ENCODE measurements at places on chromosomes 2 and 18. TPM values are rescaled to one million over a fixed set of nuclear protein-coding genes. Genes with fewer than 3 reads are reported as not detected.

DNA sequence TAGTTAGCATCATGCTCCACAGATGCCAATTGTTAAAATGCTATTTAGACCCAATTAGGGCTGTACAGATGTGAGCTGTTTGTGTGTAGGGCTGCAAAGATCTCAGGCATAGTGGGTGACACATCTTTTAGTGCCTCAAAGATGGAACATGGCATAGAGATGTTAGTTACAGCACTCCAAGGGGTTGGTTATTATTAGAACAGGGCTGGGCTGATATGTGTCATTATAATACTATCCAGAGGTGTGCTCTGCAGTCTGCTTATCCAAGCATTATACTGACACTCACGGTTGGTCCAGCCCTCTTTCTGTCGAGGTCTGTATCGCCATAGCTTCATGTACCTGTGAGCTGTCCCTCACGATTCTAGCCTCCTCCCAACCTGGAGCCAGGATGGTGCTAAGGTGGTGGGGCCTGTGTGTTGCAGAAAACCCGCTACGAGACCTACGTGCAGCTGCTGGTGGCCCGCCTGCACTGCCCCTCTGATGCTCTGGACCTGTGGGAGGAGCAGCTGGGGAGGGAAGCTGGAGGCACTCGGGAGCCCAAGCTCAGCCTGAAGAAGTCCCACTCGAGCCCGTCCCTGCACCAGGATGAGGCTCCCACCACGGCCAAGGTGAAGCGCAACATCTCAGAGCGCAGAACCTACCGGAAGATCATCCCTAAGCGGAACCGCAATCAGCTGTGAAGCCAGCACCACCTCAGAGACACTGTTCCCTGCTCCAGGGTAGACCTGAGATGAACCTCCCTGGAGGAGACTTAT is 27.1 kb downstream of the PSD4 start:
- no peak for DNase-seq

DNA sequence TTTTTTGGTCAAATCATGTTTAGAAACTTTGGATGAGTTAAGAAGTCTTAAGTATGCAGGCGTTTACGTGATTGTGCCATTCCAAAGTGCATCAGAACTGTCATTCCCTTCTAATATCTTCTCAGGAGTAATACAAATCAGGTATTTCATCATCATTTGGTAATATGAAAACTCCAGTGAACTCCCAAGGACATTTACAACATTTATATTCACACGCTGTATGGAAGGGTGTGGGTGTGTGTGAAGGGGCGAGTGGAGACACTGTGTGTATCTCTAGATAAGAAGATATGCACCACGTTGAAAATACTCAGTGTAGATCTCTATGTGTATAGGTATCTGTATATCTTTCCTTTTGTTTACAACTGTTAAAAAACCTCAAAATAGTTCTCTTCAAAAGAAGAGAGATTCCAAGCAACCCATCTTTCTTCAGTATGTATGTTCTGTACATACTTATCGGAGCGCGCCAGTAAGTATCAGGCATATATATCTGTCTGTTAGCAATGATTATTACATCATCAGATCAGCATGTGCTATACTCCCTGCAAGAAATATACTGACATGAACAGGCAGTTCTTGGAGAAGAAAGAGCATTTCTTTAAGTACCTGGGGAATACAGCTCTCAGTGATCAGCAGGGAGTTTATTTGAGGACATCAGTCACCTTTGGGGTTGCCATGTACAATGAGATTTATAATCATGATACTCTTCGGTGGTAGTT is 29.3 kb downstream of the COX7A2L start:
- no peak for DNase-seq

Gene NT5DC4
- total RNA-seq, result not detected

DNA sequence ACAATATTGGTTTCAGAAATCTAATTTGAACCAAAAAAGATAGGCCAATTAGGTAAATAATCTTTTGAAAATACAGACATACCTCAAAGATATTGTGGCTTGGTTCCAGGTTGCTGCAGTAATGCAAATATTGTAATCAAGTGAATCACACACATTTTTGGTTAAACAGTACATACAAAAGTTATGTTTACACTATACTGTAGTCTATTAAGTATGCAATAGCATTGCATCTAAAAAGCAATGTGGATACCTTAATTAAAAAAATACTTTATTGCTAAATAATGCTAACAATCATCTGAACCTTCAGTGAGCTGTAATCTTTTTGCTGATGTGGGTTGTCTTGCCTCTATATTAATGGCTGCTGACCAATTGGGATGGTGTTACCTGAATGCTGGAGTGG is 67.3 kb downstream of the KYNU start:
- DNase-seq, result no peak

Gene C2orf78
- not detected for total RNA-seq

Gene CNDP1
- not detected for total RNA-seq

- DNase-seq, result no peak
These were observed 9.6 kb upstream of the AQP4 start for GRCh38 chr18:26875040-26875654.

Gene STPG4
- not detected for total RNA-seq

DNA sequence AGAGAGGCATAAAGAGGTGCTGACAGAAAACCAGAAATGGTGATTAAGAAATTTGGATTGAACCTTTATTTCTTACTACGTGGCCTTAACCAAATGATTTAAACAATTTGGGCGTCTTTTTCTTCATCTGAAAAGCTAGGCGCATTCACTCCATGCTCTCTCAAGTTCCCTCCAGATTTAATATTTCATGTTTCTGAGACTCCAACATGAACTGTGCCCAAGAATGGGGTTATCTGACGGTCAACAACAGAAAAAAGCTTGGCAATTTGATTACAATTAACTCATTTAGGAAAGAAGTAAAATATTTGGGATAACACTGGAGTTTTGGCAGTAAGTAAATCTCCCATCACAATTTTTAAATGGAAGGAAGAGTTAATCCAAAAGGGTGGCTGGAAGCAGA is 345.4 kb downstream of the ARHGAP15 start:
- no peak for DNase-seq

DNA sequence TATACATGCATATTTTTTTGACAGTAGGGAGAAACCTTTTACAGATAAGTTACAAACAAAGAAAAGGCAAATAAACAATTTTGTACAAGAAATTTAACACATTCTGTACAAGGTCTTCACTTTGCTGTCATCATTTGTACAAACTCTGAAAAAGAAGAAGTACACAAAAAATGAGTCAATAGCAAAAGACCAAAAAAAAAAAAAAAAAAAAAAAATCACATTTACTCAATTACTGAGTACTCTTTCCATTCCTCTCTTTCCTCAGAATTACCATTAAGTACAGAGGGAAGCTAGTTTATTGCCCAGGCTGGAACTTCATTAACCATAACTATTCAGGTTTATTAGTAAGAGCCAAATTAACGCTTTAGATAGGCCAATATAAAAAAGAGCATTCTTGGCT is 5.6 kb upstream of the STPG4 start:
- DNase-seq, result no peak

- DNase-seq, result no peak
These were observed 109.1 kb upstream of the ID2 start for GRCh38 chr2:8572712-8573233.

DNA sequence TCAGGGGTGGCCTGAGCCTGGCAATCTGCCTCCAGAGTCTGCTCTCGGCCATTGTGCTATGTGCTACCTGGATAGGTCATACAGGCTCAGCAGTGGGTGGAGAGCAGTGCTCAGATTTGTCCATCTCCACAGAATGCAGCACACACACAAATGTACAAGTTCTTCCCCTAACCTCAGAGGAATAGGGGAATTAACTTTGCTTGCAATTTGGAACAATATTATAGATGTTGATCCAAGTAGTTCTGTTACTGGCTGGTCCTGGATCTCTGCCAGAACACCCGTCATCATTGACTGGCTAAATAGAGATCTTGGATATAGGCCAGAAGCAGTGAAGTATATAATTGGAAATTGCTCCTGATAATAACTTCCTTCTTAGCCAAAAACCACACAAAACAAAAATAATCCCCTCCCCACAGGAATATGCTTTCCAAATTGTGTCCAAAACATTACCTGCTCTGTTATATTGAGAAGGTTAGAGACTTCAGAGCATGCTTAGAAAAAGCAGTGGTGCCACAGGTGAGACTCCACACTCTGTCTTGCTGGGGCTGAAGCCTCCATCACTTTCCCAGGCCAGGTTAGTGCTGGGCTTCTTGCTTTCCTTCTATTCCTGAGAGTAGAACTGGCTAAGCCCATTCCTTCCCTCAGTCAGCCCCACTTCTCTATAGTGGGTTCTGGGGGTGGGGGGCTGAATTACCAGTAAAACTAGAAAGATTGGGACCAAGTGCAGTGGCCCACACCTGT is 38.8 kb downstream of the NCAPH start:
- no peak for DNase-seq

DNA sequence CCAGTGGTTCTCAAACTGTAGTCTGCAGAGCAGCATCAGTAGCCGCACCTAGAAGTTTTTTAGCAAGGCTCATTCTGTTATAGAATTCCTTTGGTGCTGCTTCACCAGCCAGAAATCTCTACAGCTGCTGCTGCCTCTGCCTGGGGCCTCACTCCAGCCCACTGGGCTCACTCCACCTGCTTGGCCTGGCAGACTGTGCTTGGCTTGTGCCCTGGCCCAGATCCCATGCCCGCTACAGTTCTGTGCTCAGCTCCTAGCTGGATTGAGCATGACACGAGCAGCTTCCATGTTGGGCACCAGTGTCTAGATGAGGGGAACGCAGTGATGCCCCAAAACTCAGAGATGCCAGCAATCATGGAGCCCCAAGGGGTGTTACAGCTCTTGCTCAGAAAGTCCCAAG is 22.6 kb downstream of the MAPK4 start:
- DNase-seq, result no peak

DNA sequence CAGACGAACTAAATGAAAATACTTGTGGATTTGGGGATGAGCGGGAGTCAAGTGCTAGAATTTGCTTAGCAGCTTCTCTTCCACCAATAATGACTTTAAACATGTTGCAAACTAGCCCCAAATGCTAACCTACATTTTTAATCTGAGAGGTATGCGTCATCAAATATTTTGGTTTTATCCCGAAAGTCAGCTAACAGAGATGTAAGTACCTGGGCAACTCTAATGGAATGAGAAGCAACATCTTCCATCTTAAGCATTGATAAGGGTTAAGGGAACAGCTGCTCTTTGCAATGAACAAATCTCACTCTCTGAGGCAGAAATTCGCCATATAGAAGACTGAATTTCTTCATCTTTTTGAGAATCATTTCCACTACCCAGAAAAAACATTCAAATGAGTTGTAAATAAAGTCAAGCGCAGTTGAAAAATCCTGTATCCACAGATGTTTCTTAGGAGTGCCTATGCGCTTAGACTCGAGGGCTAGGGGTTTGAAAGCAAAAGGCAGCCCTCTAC is 926 bp upstream of the YPEL5 start:
- no peak for DNase-seq

Gene SLC9A4
- total RNA-seq, result not detected

Gene SLC5A7
- total RNA-seq, result not detected

Gene SPP2
- total RNA-seq, result not detected

Gene TUBA4B
- total RNA-seq, result not detected

Gene KCNS3
- 0.07 TPM for total RNA-seq

GRCh38 chr2:108182489-108182888 is 57.3 kb upstream of the SULT1C3 start:
- no peak for DNase-seq

DNA sequence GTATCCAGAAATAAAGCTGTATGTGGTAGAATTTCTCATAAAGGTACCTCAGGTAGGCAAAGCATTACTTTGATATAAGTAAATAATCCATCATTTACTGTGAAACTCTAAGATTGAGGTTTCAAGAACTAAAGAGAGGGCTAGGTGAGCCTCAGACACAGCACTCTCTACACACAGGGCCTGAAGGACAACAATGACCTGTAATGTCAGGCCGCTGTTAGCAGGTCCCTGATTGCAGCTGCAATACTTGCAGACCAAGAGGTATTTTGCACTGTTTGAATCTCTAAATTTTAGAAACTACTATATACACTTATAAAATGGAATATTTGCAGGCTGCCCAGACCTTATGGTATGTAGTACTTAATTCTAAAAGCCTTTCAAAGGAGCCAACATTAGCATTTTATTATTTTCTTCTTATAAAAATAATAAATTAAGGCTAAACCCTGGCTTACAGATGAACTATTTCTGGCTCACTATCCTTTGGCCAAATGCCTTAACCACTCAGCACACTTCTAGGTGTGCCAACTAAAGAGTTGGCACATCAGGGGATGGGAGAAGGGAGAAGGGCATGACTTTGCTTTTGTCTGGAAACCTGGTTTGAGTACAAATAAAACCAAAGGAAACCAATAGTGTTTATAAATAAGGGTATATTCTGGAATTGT is 66.7 kb upstream of the SLC39A10 start:
- no peak for DNase-seq

DNA sequence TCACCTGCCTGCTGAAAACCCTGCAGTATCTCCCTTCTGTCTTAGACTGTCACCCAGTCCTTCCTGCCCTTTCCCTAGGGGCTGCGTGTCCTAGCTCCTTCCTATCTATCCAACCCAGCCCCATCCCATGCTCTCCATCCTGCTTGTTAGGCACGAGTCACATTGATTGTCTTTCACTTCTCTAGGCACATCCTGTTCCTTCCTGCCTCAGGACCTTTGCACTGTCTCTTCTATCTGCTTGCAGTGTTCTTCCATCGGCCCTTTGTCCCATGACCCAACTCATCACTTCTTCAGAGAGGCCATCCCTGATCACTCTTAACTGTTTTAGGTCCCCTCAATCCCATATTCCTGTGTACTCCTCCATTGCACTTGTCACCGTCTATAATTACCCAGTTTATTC is 50.4 kb downstream of the MERTK start:
- DNase-seq, result no peak

Measured in activated T-helper 1 cell treated with anti-CD3 and anti-CD28 coated beads, Interleukin-12 subunit alpha, Interleukin-12 subunit beta, Interleukin-2, Interleukin-4 antibody, amounts not matched to agents 30 ng/mL and 10 ng/mL and 1 ng/mL, durations not matched to agents 14 hours and 24 hours and 36 hours (primary cell).